Suppressor macrophage treated with lipopolysaccharide for 4 hours (primary cell): ENCODE measurements at places on chromosomes 11 and 22.

DNA sequence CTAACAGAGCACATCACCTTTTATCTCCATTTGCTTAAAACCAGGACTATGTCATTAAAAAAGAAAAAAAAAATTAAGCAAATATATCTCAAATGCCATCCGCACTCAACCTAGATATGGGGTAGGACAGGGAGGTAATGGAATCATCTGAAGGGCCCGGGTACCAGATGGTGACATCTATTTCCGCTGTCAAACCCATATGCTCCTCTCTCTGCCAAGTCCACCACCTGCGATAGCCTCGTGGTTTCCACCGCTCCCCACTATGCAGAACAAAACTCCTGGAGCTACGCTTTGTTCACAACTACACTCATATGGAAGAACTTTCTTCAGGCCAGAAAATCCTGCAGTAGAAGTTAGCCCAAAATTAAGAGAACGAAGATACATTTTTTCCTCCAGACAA, 31.4 kb downstream of the FEZ1 start:
- DNase-seq: no peak

DNA sequence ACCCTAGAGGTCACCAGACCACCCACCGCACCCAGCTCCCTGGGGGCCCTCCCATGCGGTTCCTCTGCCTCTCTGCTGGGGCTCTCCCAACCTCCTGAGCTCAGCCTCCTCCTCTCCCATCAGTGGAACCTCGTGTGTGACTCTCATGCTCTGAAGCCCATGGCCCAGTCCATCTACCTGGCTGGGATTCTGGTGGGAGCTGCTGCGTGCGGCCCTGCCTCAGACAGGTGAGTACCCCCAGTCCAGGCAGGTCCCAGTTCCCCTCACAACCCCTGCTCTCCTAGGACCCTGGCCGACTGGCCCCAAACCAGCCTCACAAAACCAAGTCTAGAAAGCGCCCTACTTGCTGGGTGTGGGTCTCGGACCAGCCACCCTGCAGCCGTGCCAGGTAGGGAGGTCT, 1.6 kb downstream of the SLC22A12 start:
- DNase-seq: no peak

GRCh38 chr11:131703311-131703710, 332.9 kb downstream of the NTM start:
- DNase-seq: no peak

DNA sequence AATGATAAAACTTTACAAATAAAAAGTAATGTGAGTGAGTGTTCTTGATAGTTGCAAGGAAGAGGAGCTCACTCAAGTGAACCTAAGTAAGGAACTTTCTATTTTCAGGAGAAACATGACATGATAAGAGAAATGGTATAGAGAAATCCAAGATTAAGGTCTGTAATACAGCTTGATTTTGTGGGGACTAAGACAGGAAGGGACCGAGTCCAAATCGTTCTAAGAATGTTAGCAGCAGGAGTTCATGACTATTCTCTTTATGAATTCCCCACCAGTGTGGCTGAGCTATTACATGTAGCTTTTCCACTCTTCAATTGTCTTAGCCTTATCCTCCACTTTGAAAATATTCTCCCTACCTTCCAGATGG, 698.6 kb upstream of the ARHGAP42 start:
- DNase-seq: no peak

DNA sequence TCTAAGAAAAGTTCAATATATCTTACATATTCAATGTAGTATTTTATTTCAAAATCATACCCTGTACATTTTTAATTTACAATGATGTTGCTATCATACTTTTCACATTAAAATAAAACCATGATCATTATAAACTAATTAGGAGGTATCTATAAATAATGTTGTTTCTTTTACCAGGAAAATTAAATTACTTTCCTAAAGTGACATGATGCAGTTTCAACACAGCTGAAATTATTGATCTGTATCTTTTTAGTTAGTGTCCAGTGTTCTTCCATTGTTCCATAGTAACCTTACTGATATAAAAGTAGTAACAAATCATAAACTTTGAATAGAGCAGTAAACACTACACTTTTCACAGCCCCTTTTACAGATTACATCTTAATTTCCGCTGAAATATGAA, 29.7 kb downstream of the GRIA4 start:
- no peak for DNase-seq

GRCh38 chr22:30452861-30453260, 19.0 kb downstream of the SEC14L3 start:
- no peak for DNase-seq

- DNase-seq: peak; percentile 22
Measured at GRCh38 chr11:60756307-60757032, at the start of gene MS4A15. TSS of gene MS4A15 (plus strand) at chr11:60756867. CDS start at chr11:60763734, 6,867 bp downstream.

GRCh38 chr11:3056296-3057068, 741 bp downstream of the CARS1 start:
- DNase-seq: peak; percentile 18

GRCh38 chr22:40324468-40325305, 21.6 kb upstream of the ADSL start:
- DNase-seq: no peak

GRCh38 chr11:107545101-107545514, 20.4 kb downstream of the ALKBH8 start:
- DNase-seq: no peak

DNA sequence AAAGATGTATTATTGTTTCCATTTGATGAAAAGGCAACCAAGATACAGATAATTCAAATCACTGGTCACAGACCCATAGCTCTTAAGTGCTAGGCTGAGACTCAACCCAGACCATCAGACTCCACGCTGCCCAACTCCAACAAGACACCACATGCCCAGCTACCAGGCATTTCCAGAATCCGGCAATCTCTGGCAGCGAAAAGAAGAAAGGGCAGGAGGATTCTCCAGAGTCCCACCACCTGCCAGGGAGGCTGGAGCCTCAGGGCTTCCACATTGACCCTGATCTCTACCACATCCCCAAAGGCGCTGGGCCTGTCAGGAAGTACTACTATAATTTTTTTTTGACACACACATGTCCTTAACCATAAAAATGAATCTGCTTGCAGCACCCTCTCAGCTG, 61.4 kb upstream of the ARFGAP3 start:
- DNase-seq: no peak

DNA sequence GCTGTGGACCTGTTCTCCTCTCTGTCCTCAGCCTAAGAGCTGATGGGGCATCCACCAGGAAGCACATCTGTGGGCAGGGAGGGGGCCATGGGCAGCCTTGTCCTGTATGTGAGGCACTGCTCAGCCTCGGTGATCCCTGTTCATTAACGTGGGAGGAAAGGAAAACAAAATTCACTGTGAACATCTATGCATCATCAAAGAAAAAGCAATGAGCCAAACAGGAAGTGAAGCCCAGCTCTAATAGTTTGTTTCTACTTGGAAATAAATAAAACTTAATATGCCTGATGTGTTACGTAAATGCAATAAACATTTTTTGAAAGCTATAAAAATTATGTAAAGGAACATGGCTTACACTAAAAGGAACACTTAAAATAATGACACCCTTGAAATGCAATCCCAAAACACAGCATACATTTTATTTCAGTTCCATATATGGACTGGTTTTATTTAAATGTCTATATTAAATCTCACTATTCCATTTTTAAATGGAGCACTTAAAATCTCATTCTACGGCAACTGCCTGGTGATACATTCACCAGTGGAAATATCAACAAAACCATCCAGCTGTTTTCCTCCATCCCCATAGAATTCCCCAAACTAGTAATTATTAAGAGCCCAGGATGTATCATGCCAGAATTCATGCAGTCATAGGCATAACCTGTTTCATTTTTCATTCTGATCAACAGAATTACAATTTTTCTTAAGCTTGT, 78.3 kb downstream of the ZNF280B start:
- DNase-seq: no peak

- DNase-seq: peak; percentile 85
Measured at GRCh38 chr22:30606455-30607299, at the start of gene TCN2. TSS of gene TCN2 (plus strand) at chr22:30607174. CDS start at chr22:30607332, 158 bp downstream.

DNA sequence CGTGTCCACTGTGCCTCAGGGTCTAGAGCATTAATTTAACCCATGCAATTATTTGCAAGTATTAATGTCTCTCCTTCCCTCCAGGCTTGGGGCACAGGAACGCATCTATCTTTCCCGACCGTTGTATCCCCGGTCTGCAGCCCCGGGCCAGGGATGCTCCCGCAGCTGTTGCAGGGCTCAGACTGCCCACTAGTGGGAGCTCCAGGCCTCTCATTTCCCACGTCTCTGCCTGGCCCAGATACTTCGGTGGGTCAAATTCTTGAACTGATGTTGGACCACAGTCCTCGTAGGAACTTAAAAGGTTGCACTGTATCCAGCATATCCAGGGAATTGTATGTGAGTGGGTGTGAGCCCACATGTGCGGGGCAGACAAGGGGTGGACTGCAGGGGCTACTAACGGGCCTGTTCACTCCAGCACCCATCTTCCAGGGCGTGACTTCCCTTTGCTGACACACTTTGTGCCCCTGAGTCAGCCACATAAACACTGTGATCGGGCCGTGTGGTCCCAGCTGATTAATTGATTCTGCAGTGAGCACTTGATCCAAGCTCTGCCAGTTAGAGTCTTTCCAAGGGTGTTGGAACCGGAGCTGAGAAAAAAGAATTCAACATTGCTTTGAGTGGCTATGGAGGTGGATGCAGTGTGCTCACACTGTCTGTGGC, 451.3 kb downstream of the TBC1D22A start:
- peak; percentile 36 for DNase-seq

GRCh38 chr11:26703411-26704191, 18.3 kb downstream of the SLC5A12 start:
- DNase-seq: no peak

DNA sequence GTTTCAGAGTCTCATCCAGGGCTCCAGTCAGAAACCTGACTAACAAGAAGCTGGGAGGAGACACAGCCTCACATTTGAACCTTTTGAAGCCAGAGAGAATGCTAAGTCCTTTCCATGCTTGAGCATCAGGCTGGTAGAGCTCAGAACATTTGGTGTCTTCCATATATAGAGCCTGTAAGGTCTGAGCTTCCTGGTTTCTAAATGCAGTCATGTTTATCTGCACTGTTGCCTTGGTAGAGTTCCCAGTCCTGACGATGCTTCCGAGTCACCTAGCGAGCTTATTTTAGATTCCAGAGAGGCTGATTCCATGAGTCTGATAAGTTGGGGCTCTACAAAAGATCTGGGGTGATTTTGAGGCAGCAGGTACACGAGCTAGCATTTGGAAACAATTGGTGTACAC, 68.4 kb upstream of the SORL1 start:
- no peak for DNase-seq

DNA sequence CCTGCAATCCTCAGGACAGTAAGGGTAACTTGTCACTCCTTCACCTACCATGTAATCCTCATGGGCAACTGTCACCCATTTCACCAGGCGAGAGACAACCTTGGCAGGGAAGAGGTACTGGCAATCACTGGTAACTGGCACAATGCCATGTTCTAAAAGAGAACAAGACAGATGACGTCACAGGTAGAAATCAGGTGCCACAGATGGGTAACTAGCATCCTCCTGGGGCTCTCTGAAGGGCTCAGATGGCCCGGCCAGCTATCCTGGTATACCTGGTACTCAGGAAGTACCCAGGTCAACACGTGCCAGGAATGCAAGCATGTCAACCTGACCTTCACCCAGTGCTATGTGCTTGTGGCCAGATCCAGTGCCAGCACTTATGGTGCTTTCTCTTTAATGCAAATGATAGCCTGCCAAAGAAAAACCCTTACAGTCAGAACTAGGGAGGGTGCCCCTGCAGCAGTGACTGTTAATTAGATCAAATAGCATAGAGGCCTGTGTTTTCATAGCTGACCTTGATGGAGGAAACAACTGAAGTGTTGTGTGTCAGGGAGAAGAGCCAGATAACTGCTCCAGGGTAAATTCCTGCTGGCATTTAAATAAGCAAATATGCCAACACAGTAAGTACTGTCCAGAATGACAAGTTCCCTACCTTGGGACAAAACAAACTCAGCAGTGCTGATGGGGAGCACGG, 36.2 kb downstream of the THOC5 start:
- no peak for DNase-seq

GRCh38 chr22:20015971-20016733, 471 bp downstream of the ARVCF start:
- DNase-seq: no peak

DNA sequence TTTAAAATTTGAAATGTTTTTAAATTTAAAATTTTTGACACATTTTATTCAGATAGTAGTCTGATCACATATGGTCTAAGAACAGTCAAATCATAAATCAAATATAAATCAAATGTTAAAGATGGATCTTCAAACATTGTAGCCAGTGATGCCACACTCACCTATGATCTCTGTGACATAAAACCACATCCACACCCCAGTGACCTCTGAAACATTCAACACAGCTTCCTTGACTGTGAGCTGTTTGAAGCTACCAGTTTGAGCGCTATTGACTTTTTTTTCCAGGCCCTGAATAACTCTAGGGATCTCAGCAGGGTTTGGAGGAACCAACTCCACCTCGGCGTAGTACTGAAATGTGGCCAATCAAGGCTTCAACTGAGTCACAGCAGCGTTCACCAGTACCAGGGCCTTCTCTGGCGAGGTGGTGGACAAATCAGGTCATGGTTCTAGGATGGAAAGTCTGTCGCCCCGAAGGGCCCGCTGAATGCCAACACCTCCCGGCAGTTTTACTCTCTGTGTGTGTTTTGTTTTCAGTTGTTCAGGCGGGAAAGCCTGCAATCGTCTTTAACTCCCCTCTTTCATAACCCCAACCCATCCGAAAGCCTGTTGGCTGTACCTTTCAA, 4.3 kb upstream of the MARK2 start:
- no peak for DNase-seq

- no peak for DNase-seq
Measured at GRCh38 chr11:2537010-2537705, 92.3 kb downstream of the KCNQ1 start.

DNA sequence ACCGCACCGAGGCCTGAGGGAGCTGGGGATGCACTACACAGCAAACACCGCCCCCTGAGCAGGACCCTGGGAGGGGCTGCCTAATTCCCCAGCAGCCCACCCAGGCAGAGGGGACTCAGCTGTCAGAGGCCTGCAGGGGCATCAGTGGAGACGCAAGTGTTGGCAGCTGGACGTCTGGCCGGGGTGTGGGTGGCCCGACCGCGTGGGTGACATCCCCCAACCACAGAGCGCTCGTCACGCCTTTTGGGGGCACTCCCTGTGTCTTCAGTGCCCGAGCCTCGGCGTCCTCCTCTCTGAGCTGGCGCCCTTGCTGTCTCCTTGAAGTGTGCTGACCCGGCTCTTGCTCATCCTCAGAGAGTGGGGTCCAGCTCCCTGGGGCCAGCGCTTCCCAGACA, 150.2 kb downstream of the BRD1 start:
- DNase-seq: no peak
